ENCODE measurements at places on chromosomes 2 and 18.

DNA sequence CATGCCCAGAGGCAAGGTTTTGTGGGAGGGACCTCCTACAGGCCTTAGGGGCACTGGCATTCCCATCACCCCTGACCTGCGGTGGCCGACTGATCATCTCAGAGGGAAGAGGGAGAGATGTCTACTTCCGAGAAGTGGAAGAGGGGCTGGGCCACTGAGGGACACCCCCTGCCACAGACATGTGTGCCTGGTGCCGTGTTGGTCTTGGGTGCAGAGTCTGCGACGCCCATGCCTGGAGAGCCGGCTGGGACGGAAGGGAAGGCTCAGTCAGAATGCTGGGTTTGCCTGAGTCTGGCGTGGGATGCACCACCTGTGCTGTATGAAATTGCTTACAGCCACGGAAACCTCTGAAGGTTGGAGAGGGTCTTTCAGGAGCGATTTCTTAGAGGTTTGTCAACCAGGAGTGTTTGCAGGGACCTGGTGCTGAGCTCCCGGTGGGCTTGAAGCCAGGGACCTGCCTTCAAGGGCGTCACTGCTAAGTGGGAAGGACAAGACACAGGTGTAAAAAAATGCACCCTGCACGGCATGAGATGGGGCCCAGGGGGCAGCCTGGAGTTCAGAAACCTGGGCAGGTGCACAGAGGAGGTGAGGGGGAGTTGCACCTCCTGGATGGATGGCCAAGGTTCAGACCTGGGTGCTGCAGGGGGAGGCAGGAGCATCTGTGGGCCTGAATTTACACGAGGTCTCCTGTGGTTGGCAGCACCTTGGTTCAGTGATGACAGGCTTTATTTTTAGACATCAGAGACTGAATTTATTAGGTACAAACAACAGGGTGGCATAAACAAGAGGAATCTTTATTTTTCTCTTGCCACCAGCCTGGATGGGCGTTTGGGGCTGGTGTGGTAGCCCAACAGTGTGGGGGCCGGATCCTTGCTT is 100.3 kb downstream of the CTIF start:
- no peak for DNase-seq

GRCh38 chr2:8438476-8438875 is 243.4 kb upstream of the ID2 start:
- DNase-seq: no peak

DNA sequence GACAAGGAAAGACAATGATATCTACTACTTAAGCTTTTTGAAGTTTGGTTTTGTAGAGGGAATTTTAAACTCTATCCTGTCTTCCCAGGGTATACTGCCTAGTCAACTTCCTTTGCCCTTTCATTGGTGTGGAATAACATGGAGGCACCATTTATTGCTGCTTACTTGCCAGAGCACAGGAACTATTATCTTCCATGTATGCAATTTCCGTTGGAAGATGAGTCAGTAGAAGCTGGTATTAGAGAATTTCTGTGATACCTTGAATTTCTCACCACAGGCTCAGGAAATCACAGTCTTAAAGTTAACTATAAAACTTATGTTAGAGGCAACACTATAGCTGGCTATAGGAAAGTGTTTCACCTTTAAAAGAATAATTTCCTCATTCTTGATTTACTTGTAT is 40.9 kb upstream of the RGPD4 start:
- DNase-seq: no peak

DNA sequence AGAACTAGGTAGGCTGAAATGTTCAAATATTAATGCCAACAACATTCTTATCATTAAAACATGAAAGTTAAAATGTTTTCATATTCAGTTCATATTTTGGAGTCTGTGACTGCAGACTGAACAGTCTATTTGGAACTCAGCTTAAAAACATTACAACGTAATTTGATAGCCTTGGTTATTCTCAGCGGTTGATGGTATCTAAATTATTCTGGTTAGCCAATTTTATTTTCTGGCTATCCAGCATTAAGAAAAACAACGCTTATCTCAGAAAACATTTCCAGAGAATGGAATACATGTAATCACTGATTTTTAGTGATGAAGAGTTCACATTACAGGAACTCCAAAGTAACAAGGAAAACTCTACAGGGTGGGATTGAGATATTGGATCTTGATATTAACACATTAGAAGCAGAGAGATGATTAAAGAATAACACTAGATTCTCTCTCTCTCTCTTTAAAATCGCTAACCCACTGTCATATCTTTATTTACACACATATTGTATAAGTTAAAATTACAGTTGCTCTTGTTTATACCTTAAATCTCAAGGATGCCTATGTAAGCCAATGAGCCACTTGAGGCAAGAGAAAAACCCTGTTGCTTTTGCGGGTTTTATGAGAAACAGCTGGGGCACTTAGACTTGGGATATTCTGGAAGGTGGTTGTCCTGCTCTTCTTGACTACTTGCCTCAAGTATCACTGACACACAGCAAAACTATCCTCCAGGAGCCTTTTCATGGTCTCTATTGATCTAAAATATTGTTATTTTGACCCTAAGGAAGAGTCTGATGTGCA is 84.9 kb downstream of the ICOS start:
- no peak for DNase-seq

DNA sequence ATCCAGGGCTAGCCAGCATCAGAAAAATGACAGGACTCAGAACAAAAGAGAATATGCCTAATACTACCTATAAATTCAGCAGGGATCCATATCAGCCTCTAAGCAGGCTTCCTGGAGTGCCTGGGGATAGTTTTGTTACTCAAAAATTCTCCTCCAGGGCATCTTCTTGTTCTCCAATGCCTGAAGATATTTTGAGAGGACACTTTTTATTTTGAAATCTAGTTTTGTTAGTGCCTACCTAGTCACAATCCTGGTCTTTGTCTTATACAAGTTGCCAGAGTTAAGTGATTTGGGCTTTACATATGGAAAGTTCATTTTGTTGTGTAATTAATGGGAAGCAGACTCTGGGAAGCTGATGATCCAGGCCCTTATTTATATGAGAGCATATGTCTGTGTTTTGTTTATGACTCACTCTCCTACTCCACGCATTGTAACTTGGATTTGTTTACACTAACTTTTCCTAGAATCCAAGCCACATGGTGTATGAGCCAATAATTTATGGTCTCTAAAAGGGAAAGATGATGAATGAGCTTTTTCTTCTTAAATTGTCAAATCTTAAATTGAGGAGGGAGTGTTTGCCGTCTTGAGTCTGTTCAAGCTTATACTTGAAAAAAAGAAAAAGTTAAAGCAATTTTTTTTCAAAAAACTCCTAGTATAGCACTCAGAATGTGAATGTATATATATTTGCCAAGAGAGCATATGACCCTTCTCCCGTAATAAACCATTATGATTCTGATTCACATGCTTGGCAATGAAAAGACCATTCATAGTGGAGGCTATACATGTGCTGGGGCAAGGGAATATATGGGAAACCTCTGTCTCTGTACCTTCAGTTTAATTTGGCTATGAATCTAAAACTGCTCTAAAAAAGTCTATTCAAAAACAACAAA is 370.3 kb downstream of the SETBP1 start:
- DNase-seq: no peak

GRCh38 chr2:175363699-175364098 is 182.2 kb upstream of the ATP5MC3 start:
- DNase-seq: peak; percentile 36

DNA sequence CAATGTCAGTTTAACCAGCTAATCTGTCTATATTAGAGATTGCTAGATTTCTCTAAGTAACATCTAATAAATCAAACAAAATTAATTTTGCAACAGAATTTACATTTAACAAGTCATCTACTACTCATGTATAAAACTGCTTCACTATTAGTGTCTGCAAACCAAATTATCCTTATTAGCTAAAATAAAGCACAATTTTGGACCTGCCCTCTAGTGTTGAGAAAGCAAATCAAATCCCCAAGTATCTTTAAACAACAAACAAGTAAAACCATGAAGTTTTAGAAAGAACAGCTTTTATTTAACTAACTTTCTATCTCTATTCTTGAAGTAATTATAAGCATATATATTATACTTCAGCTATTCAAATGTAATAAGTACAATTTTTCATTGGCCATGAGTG is 113.1 kb upstream of the SP3 start:
- no peak for DNase-seq

GRCh38 chr2:148674063-148675020 is 29.8 kb downstream of the EPC2 start:
- no peak for DNase-seq

Measured in NCI-H524 treated with DMSO at 0.1 percent for 48 hours (cell line).